Right forelimb (tissue), 1 donor: ENCODE measurements at places on chromosomes 6 and 20.

DNA sequence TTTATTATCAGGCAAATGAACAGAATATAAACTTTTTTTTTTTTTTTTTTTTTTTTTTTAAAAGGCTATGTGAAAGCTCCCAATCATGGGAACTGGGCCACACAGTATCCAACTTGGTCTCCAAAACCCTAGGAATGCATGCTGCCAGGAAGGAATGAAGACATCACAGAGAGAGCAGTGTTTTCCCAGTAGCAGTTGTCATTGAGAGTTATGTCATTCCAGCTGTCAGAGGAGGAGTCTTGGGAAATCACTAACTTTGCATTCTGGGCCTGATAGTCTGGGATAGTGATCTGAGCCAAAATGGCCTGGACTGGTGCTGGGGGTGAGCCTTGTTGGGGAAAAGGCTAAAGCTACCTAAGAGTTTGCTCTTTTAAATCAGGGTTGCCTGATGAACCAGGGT is 231.3 kb upstream of the MAP3K7 start:
- DNase-seq: no peak

- no peak for DNase-seq
Measured at GRCh38 chr6:55046869-55047422, 127.4 kb upstream of the HCRTR2 start.

DNA sequence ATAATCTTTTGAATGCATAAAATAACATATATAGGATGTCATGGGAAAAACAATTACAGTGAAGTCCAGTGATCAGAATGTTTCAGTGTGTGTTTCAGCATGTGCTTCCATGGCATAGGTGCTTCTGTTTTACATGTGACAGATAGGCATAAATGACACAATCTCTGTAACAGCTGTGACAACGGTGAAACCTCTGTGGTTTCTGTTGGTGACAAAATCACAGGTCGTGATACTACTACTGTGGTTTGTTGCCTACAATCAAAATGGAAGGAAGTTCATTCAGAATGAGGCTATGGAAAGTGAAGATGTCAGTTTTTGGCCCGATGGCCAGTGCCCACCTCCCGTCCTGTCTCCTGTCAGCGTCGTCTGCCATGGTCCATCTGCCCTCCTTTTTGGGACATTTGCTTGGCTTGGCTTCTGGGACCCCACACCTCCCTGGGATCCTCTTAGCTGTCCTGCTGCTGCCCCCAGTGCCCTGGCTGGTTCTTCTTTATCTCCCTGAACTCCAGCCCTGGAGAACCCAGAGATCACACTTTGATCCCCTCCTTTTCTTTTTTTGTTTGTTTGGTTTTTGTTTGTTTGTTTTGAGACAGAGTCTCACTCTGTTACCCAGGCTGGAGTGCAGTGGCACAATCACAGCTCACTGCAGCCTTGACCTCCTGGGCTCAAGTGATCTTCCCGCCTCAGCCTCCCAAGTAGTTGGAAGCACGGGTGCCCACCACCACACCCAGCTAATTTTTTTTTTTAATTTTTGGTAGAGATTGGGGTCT is 79.3 kb upstream of the NAA20 start:
- no peak for DNase-seq

- DNase-seq: no peak
Measured at GRCh38 chr6:72742001-72742673, 120.3 kb downstream of the KCNQ5 start.

- DNase-seq: no peak
Measured at GRCh38 chr6:158796353-158796752, 22.8 kb downstream of the EZR start.

GRCh38 chr20:7859356-7859802 is 80.9 kb downstream of the HAO1 start:
- no peak for DNase-seq

- DNase-seq: no peak
Measured at GRCh38 chr6:63502156-63502555, 70.1 kb upstream of the LOC128125822 start.

DNA sequence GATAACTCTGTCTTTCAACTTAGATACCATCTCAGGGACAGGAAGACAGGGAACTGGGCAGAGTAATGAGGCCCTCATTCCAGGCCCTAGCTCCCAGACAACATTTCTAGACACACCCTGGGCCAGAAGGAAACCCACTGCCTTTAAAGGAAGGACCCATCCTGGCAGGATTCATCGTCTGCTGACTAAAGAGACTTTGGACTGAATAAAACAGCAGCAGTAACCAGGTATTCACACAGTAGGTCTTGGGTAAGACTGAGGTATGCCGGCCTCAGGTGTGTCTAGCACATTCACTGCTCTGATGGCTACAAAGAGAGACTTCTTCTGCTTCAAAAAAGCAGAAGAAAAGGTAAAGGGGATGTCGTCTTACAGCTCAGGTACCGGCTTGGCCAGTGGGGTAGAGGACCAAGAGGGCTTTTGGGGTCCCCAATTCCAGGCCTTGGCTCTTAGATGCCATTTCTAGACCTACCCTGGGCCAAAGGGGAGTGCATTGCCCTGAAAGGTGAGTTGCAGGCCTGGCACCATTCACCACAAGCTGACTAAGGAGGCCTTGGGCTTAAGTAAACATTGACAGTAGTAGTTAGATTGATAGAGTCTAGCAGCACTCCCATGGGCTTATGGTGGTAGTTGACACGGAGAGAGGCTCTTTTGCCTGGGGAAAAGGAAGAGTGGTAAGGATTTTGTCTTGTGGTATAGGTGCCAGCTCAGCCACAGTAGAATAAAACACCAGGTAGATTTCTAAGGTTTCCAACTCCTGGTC is 13.4 kb downstream of the SNX14 start:
- DNase-seq: no peak

DNA sequence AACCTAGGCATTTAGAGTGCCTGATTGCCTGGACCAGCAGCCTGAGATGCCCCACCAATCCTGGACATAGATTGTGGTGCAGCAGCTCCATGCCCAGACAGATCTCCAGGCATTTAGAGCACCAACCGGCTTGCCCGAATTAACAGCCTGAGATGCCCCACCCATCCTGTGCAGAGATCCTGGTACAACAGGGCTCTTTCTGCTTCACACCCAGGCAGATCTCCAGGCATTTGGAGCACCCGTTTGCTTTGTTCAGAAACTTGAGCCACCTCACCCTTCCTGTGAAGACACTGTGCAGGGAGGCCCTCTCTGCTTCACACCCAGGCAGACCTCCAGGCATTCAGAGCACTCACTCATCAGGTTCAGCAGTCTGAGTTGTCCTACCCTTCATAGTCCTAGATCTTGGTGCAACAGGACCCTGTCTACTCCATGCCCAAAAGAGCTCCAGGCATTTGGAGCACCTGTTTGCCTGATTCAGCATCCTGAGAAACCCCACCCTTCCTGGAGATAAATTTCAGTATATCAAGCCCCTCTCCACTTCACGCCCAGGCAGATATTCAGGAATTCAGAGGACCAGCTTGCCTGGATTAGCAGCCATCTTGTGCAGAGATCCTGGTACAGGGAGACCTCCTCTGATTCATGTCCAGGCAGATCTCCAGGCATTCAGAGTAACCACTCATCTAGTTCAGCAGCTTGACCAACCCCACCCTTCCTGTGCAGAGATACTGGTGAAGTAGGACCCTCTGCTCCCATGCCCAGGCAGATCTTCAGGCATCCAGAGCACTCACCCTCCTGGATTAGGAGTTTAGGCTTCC is 189.2 kb upstream of the FERMT1 start:
- DNase-seq: no peak

DNA sequence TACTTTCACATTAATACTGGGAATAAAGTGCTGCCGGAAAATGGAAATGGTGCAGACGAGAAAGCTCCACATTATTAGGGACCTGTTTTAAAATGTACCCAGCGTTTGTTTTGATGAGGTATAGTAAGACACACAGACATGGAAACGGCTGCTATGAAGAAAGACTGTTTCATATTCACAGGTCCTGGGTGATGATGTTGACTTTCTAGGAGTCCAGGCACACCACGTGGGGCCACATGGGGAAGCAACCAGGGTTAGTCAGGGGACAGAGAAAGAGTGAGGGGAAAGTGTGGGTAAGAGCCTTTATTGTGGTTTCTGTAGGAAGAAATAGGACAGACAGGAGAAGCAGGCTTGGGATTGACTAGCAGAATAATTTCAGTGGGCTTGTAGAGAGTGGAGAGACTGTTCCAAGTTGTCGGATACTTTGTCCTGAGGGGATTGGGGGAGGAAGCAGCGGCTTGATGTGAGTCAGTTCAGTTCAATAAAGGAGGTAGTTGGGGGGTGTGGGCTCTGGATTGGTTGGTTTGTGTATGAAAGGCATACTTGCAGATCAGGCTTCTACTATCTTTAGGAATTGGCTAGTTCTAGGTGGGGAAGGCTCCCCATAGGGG is 112.0 kb upstream of the MCHR2 start:
- no peak for DNase-seq
